ENCODE measurements at places on chromosomes 5 and 9.

DNA sequence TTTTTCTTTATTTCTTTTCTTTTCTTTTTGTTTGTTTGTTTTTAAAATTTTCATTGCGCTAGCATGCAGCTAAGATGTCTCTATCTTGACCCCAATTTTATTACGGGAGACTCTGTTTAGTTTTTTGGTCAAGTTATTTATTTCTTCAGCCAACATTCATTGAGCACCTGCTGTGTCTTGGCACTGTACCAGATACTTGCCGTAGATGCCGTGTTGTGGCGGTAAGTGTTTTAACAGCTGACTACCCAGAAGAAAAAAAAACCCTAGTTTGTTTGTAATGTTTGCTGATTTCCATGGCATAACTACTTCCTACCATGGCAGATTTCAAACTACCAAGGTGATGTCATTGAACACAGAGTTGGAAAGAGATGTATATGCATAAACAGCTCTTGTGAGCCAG, 65.0 kb downstream of the UGCG start:
- DNase-seq, result no peak

- DNase-seq, result no peak
Observed at GRCh38 chr9:76690973-76691370, 73.3 kb upstream of the PCA3 start.

GRCh38 chr5:103466495-103466894, 96.1 kb downstream of the NUDT12 start:
- DNase-seq, result no peak

DNA sequence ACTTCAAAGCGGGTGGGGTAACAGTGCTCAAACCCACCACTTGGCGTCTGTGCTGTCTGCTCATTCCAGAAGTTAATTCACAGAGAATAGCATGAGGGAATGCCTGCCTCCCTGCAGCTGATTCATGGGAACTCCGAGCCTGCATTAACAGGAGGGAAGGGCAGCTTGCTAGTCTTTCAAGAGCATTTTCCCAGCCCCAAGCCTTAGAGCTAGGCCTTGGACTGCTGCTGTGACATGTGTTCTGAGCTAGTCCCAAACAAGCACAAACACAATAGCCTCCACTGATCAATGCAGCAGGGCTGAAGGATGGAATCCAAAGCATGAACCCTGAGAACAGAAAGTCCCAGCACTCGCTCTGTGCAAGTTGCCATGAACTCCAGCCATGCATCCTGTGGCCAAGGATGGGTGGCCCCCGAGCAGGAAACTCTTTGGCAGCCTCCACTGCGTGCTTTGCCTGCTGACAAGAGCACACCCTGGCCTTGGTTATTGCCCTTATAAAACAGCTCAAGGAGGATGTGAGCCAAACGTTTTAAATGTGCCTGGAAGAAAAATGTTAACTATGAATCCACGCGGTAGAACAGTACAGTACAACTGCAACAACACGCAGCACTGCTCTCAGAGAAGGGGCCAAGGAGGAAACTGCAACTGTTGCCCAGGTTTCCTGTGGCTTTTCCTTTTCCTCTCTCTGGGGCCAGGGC, 653.1 kb upstream of the KLF4 start:
- no peak for DNase-seq

GRCh38 chr5:9239071-9239470, 306.8 kb downstream of the SEMA5A start:
- DNase-seq, result no peak

DNA sequence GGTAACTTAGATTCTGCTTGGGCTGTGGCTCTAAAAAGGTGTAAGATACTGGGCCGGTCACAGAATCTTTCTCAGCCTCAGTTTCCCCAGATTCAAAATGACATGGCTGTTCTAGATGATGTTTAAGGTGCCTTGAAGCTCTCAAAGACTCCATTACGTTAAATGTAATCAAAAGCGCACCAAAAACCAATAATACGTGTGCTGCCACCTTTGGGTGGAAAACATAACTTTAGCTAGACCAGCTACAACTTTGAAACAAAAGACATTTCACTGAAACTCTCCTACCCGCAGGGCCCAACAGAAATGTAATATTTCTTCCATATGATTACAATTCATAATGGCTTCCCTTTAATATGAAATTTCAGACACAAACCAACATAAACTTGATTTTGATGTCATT, 35.0 kb upstream of the PCSK5 start:
- no peak for DNase-seq

- DNase-seq, result no peak
Observed at GRCh38 chr9:38154501-38155421, 85.7 kb upstream of the SHB start.

DNA sequence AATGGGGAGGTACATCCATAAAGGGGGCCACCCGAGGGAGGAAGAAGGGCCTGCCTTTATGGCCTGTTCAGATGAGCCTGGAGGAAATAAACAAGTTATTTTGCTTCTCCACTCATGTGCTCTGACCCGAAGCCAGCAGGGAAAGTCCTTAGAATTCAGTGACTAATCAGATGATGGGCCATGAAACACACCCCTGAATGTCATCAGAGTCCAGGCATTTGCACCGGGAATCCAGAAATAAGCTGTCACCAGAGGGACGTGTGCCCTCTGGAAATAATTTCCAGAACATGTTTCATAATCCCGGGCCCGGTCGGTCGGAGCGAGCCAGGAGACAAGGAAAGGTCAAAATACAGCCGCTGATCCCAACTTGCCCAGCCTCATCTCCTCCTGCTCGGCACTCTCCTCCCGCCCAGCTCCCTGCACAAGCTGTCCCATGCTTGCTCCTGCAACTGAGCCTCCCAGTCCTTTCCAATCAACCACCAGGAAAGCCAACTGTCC, 73.6 kb upstream of the ZNF622 start:
- no peak for DNase-seq

- DNase-seq, result no peak
Observed at GRCh38 chr9:76686756-76687155, 77.5 kb upstream of the PCA3 start.

DNA sequence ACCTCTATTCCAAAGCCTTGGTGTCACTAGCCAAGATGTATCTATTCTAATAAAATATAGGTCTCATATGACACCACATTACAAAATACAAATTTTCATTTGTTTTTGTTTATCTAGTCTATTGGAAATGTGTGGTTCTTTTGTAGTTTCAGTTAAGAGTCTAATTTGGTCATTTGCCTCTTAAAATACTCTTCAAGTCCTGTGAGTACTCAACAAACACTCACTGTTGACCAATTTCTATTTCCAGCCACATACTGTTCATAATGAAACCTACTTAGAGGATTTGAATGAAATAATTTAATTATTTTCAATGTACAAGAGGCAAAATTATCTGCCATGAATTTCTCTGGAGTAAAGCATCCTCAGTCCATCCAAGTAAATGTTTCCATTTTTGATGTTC, 40.6 kb downstream of the SLC1A3 start:
- no peak for DNase-seq

- no peak for DNase-seq
Observed at GRCh38 chr5:178895615-178896571, at the start of gene ZFP2. Gene ZFP2, plus strand, starts transcription at chr5:178895913. Its CDS starts 35,401 bp downstream, at chr5:178931314.

- no peak for DNase-seq
Observed at GRCh38 chr9:21709464-21710058, 92.9 kb upstream of the MTAP start.

DNA sequence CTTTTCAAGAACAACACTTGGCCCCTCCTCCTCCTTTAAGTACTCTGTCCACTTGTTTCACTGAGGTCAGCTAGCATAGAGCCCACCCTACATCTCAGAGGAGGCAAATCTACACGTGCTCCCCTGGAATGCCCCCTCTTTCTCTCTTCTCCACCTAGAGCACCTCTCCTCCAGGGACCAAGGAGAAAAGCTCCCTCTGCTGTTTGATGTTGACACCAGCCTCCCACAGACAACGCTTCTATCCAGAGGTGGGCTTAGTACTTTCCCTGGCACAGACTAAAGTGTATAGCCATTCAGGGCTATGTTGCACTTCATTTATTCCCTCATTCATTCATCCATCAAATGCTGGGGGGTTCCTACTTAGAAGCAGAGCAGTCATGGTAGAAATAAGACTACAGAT, 68.2 kb upstream of the TAF1L start:
- peak; percentile 5 for DNase-seq

DNA sequence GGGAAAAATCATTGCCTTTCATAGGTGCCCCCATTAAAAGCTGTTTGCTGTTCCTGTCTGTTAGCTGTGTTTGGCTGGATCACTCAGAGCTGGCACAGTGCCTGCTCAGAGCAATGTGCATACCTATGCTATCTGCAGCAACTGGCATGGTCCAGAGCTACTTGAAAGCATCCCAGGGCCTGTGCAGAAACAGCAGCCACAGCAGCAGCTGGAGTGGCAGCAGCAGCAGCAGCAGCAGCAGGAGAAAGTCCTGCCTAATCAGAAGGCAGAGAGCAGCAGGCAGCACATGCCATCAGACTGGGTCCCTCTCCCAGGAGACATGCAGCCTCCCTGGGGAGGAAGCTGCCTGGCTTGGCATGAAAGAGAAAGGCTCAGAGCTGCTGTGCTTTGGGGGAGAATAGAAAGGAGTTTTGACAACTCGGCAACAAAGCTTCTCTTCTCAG, 243.8 kb upstream of the WWC1 start:
- no peak for DNase-seq

DNA sequence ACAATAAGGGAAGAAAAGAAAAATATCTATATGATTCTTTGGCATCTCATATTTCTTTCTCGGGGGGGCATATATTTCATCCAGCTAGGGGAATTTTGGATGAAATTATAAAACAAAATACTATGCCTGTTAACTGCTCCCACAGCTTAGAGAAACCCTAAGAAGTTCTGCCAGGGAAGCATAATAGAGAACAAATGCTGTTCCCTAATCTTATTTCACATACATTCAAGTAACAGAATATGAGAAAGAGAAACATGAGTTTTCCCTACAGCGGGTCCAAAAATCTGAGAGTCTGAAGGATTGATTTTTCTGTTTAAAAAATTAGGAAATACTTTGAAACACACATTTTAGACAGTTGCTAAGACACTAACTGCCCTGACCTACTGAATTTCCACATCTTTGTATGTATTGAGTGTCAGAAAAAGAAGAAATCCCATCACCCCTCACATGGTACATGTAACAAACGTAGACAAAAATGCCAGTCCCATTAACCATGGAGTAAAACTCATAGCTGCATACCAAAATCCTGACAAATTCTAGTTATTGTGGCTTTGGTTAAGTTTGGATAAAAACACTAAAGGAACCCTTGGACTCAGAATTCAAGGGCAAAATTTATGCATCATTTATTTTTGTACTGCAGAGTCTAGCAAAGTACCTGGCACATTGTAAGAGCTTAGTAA, 620.2 kb upstream of the DMAC1 start:
- DNase-seq, result no peak

DNA sequence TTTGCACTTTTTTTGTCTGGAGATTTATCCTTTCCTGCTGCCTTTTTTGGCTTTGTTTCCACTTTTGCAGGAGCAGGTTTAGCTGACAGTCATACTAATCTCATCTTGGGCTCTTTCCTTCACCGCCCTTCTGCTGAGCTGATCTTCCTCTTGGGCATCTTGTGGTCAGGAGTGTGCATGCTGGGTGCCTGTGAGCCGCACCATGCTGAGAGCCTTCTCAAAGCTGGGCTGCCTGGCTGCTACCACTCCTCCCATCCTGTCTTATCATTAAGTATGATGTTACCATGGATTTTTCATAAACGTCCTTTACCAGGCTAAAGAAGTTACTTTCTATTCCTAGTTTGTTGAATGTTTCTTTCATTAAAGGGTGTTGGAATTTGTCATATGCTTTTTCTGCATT, 49.5 kb upstream of the MCCC2 start:
- no peak for DNase-seq

DNA sequence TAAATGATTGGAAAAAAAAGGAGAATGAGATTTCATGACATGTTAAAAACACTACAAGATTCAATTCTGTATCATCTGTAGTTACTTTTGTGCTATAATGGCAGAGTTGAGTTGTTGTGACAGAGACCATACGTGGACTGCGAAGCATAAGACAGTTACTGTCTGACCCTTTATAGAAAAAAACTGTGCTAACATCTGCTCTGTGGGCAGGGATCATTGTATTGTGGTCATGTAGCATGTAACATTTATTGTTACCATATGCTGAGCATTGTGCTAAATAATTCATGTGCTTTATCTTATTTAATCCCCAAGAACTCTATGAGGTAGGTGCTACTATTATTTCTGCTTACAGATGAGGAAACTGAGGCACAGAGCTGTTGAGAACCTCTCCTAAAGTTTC, 147.3 kb upstream of the HMHB1 start:
- DNase-seq, result no peak

DNA sequence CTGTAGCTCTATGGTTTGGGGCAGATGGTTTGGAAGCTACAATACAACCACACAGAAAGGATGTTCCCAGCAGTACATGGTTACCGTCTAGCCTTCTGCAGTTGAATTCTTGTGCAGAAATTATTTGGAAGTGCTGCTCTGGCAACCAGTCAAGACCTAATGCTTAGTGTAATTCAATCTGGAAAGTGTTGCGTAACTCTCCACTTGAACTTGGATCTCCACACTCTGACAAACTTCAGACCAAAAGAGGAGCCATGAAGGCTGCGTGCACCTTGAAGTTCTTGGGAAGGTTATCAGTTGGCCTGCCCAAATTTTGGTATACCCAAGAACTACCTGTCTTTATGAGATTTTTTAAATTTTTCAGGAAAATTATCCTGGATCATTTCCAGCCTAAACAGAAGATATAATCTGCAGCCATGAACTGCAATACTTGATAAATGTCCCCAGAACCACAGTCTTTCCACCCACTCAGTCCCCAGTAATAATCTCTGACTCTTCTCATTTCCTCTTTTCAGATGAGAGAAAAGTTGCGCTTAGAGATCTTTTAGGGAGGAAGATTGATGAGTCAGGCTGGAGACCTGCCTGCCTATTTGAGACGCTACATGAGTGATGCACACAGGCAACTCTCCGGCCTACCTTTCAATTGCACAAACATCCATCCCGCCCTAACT, 159.9 kb downstream of the FANCC start:
- peak; percentile 44 for DNase-seq

DNA sequence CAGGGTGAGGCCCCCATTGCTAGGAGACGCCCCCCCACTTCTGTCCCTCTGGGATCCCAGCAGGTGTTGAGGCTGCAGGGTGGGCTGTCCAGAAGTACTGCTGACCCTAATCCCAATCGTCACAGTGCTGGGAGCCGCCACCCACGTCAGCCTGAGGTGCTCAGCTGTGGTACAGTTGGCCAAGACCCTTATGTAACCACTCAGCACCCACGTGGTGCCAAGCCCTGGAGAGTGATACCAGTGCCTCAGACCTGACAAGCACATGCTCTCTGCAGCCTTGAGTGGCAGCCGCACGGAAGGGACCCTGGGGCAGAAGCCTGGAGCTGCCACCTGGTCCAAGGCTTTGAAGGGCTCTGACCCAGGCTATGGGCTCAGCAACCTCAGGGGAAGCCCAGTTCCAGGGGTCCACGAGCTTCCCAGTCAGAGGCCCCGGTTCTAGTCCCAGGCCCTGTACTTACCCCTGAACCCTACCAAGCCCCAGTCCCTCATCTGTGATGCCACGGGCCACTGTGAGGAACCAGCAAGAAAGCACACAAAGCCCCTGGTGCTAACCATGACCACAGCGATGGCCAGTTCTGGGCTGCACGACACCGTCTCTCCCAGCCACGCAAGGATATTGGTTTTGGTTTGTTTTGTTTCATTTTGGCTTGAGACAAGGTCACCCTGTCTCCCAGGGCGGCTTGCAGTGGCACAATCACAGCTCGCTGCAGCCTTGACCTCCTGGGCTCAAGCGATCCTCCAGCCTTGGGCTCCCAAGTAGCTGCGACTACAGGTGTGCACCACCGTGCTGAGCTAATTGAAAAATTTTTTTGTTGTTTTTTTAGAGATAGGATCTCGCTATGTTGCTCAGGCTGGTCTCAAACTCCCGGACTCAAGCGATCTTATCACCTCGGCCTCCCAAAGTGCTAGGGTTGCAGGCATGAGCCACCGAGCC, 50.7 kb downstream of the DBH start:
- no peak for DNase-seq

- DNase-seq, result no peak
Observed at GRCh38 chr9:131423171-131423581, 29.3 kb downstream of the PRRC2B start.
